Stimulated activated CD4-positive, alpha-beta T cell treated with anti-CD3 and anti-CD28 coated beads, Interleukin-15, amount 100 ng/mL, for 1 hour (primary cell): ENCODE measurements at places on chromosomes 5 and 9.
A peak's percentile ranks its signal among the peaks of the same experiment; 100 is the strongest.

DNA sequence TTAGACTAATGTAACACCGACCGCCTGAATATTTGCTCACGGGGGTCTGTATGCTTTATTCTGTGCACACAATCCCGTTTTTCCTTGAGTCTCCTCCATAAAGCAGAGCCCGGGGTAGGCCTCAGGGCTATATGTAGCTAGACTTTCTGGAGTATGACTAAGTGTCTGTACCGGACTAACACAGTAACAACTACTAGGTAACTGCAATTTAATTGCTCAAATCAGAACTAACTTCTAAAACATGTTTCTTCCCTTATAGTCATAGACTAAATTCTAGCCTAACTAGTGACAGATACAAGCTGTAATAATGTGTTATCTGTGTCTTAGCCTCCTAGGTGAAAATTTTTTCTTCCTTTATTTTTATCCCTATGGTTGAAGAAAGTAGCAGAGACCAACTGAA, 2.1 kb downstream of the REEP5 start:
- DNase-seq: no peak

GRCh38 chr9:125826850-125827249, 79.7 kb downstream of the PBX3 start:
- no peak for DNase-seq

- DNase-seq: no peak
Observed at GRCh38 chr9:101566904-101567724, 27.7 kb downstream of the PPP3R2 start.

- DNase-seq: no peak
Observed at GRCh38 chr5:57429513-57430120, 53.0 kb downstream of the ACTBL2 start.

DNA sequence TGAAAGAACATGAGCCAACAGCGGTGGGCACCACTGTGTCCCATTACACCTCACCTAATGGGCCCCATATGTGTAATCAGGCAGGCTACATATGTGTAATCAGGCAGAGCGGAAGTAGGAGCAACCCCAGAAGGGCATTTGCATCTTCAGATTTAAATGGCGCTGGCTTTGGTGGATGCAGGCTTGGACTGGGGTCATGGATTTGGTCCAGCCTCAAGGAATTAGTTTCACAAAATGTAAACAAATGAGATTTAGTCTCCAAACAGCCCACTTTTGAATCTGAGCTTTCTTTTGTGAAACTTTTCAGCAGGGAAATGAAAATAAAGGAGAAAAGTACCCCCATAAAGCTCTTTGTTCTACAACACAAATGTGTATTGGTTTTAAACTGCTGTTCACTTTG, 161.3 kb downstream of the LPAR1 start:
- DNase-seq: no peak

DNA sequence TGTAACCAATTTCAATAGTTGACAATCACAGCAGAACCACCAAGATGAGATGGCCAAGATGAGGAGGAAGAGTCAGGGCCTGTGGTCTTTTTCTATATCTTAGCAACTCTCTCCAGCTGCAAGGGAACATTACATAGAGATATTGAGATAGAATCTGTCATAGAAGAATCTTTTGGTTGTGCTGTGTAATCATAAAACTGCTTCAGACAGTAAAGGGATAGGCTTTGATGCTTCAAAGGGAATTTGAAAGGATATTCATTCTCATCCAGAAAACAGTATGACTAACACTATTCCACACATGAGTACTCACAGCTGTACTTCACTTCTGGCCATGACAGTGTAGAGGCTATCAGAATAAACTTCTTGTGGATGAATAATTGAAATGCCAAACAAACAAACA, 145.9 kb downstream of the YIPF5 start:
- no peak for DNase-seq

- no peak for DNase-seq
Observed at GRCh38 chr5:74201334-74202081, 439.0 kb downstream of the ENC1 start.

- no peak for DNase-seq
Observed at GRCh38 chr5:79183617-79184016, 52.3 kb upstream of the JMY start.

GRCh38 chr5:177350776-177351391, 584 bp downstream of the LMAN2 start:
- DNase-seq: no peak

DNA sequence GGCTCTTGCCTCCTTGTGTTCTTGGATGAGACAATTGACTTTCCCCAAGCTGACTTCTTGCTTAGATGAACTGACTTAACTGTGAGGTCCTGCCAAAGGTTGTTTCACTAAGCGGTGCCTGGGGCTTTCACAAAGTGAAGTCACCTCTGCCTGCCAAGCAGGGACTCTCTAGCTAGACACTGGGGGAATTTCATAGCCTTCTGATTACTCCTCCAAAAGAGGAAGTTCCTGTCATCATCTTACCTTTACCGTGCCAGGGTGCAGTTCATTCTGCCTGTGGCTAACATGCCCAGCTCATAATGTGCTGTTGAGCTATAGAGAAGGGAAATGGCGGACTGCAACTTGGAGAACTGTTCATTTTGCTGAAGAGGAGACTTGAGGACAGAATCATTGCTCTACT, 472.0 kb upstream of the WWC1 start:
- no peak for DNase-seq

- no peak for DNase-seq
Observed at GRCh38 chr9:72169178-72169577, 19.9 kb downstream of the GDA start.

GRCh38 chr5:173501271-173501670, 115.2 kb downstream of the BOD1 start:
- DNase-seq: no peak

DNA sequence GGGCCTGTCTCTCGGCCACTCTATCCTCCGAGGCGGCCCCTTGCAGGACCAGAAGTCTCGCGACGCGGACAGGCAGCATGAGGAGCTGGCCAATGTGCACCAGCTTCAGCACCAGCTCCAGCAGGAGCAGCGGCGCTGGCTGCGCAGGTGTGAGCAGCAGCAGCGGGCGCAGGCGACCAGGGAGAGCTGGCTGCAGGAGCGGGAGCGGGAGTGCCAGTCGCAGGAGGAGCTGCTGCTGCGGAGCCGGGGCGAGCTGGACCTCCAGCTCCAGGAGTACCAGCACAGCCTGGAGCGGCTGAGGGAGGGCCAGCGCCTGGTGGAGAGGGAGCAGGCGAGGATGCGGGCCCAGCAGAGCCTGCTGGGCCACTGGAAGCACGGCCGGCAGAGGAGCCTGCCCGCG, 283.5 kb downstream of the ARHGEF28 start:
- DNase-seq: no peak

DNA sequence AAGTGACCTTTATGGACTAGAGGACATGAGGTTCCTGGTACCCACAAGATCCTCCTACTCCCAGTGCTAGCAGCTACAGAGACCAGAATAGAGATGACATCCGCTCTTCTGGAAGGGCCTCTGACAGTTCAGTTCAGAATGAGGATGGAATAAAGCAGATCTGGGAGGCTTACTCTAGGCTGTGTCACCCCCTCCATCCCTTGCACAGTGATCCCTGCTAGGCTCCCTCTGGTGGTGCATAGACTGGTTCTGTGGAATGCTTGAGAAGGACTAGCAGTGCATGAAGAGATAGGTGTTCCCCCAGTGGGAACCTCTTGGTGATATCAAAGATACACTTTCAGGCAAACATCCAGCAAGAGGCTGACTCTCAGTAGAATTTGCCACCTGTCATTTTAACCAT, 83.0 kb downstream of the NPR3 start:
- no peak for DNase-seq

DNA sequence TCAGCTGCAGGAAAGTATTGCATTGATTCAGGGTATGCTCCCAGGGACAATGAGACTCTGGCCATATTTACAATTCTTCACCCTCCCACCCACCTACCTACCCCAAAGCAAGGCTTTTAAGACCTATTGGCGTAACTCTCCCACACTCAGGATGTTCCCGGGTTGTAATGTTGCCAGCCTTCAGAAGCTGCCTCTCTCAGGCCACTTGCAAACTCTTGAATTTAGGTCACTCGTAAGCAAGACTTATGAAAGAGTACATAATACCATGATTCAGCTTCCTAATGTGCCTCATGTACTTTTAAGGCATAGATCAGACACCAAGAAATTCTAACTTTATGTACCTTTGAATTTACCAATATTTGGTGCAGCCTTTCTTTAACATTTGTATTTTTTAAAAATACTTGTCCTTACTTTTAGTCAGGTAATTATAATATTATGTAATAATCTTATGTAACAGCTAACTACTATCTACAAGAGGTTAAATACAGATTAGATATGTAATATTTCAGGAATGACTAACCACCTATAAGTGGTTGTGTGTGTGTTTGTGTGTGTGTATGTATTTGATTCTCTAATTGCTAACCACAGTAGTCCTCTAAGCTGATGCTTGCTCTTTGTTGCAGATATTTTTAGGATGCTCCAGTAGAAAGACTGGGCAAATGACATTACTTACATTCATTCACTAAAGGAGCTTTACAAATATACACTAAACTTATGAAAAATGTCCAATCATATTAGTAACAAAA, 630.5 kb upstream of the MEF2C start:
- DNase-seq: no peak

DNA sequence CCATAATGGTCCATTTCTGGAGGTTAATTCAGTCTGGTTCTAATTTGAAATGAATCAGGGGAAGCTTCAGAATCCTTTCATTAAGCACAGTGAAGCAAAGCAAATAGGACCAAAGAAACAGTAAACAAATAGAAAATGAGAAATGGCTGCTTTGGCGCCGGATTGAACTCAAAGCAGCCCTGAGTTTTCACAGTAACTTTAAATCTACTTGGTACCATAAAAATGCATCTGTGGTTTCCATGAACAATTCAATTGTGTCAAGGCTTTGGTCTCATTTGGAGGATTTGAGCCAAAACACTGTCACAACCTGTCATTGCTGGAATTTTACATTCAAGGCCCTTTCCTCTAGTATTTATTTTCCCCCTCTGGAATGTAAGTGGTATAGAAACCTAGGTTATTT, 25.9 kb upstream of the DAPK1 start:
- no peak for DNase-seq

- no peak for DNase-seq
Observed at GRCh38 chr9:124852121-124852828, 985 bp upstream of the WDR38 start.

DNA sequence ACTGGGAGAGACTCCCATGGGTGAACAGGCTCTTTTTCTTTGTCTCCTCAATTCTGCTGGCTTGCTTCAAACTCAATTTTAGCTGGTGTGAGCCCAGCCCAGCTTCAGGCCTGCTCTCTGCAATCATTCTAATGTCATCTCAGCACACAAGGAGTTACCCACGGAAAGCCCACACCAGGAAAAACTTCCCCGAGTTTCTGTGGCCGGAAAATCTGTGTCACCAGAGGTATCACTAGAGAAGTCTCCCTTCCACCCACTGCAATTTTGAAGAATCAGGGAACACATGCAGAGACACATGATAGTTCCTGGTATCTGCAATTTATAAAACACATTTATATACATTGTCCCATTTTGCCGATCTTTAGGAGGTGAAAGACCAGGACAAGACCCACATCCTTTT, 13.5 kb upstream of the NDFIP1 start:
- peak; percentile 12 for DNase-seq

- no peak for DNase-seq
Observed at GRCh38 chr5:126965487-126965886, 64.9 kb downstream of the MARCHF3 start.

GRCh38 chr9:17135295-17136160, 688 bp downstream of the CNTLN start:
- DNase-seq: no peak

GRCh38 chr5:95959888-95960666, 1.6 kb downstream of the ELL2 start:
- DNase-seq: no peak

- DNase-seq: no peak
Observed at GRCh38 chr9:95270790-95271189, 46.7 kb downstream of the FANCC start.

- no peak for DNase-seq
Observed at GRCh38 chr9:124899845-124900244, 37.9 kb downstream of the ARPC5L start.

DNA sequence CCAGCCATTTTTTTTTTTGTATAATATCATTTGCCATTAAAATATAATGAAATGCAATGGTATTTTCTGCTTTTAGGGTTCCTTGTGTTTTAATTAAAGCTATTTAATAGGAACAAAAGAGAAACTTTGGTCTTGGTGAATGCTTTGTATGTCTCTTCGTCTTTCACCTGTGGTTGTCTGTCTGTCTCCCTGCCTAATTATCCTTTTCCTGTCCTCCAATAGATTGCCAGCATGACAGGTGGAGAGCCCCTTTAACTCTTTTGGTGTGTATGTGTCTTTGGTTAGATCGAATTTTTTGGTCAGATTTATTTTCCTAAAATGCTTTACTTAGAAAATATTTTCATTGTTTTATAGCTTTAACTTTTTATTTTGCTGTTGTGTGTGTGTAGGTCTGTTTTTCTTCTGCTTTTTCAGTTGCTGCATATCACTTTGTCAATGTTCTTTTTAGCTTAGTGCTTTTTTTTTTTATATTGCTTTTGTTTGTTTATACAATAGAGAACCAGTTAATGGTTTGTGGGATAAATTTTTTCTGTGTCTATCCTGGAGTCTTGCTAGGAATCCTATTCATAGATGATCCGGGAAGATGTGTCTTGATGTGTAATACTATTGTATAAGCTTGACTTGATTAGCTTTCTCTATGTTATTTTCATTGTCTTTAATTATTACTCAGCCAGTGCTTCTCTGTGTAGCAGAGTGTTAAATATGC, 8.6 kb downstream of the CHMP5 start:
- no peak for DNase-seq

GRCh38 chr5:160923936-160924710, 72.1 kb upstream of the ATP10B start:
- DNase-seq: no peak

- no peak for DNase-seq
Observed at GRCh38 chr9:99638971-99639370, 182.7 kb upstream of the NR4A3 start.

DNA sequence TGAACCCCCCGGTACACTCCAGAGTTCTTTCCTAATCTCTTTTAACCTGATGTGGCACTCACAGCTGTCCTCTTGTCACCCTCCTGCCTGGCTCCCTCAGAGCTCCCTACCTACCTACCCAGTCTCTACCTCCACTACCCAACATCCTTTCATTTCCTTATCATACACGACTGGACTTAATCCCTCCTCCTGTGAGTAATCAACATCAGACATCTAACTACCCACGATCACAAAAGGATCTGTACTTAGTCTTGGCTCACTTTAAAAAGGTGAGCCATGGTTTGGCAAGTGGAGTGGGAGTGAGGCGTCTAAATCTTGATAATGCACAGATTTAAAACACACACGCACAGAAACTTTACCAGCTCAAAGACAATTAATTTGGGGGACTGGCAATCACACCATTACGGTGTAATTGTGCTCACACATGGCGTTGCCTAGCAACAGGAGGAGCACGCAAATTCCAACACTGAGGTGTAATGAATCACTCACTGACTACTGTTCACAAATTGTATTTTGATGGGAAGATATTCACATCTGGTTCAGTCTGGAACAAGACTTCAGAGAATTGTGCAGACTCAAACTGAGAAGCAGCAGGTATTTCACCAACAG, 235.9 kb downstream of the EPB41L4A start:
- DNase-seq: no peak

DNA sequence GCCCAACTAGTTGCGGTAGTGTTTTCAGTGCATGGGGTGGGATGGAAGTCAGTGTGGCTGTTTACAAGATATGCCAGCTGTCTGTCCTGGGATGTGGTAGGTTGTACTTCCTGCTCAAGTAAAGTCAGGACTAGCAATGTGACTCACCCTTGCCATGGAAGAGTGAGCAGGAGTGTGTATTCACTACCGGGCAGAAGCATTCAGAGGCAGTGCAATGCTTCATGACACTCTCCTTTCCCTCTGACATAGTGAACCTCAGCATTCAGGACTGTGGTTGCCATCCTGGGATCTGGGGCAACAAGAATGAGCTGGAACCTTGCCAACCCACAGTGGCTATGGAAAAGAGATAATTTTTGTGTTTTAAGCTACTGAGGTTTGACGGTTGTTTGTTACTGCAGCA, 68.9 kb downstream of the BOD1 start:
- DNase-seq: no peak
